Smooth muscle cell of the brain vasculature (primary cell): ENCODE measurements at places on chromosomes 2 and 18.

DNA sequence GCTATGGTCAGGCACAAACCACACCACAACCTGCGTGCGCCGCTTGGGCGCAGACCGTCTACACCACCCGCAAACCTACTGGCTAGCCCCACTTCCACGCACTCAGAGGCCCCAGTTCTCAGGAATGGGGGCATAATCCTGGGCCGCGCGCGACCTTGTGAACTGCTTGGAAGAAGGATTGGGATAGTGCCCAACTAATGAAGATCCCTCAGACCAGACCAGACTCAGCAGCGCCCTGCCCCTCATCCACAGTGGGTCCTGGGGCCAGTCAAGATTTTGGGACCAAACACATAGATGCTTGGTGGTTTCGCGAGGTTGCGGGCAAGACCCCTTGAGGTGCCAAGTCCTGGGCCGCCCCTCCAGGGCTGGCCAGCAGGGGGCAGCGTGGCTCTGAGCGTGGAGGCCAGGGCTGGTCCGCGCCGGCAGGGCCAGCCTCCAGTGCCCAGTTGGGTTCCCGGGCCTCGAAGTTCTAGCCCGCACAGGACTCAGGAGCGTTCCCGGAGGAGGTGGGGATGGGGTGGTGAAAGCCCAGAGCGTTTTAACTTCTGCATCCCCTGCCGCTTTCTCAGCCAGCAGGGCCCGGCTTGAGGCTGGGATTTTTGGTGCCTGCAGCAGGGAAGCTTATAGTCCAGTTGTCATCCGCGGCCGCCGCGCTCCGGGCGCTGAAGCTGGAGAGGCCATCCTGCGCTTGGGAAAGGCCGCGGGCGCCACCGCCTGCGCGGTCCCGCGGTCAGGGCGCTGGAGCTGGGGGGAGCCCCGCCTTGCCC lies 8.3 kb downstream of the OSR1 start:
- no peak for DNase-seq

DNA sequence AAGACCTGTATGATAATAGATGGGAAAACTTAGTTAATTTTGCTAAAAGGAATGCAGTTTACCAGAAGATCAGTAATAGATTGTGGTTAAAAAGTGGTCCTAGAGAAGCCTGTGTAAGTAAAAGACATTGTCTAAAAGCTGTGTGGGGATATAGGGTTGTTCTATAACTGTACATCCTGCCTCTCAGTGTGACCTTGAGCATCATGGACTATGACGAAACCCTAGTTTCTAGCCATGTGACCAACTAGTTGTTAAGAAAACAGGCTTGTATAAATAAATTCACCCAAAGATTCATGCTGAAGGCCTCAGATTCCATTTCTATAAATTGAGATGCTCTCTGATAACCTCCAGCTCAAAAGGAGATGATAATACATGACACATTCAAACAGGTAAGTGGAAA lies 160.7 kb downstream of the IKZF2 start:
- no peak for DNase-seq

DNA sequence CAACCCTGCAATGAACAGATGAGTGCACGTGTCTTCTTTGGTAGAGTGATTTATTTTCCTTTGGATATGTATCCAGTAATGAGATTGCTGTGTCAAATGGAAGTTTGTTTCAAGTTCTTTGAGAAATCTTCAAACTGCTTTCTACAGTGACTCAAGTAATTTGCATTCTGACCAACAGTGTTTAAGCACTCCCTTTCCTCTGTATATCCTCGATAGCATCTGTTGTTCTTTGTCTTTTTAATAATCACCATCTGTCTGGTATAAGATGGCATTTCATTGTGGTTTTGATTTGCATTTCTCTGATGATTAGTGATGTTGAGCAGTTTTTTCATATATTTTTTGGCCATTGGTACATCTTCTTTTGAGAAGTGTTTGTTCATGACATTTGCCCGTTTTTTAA lies 1608.3 kb upstream of the ZEB2 start:
- no peak for DNase-seq

- DNase-seq, result no peak
These were observed 21.7 kb downstream of the SCN7A start for GRCh38 chr2:166472332-166472731.

DNA sequence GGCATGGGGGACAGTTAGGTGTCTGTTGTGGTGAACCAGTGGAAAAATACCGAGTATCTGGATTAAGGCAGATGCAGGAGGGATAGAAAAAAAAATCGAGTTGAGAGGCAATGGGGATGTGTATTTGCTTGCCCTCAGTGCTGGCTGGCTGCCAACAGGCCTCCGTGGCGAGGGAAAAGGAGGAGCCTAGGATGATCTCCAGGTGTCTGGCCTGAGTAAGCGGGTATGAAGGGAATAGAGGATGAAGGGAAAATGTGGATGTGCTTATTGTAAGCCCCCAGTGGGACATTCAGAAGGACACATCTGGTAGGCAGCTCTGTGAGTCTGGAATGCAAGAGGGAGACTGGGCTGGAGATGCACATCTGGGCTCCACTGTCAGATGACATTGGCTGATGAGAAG lies 22.8 kb downstream of the KCNS3 start:
- peak; percentile 40 for DNase-seq
